ENCODE measurements at places on chromosomes 2 and 18. TPM values are rescaled to one million over a fixed set of nuclear protein-coding genes. Genes with fewer than 3 reads are reported as not detected.

Gene B3GNT2
- 32.2 TPM for total RNA-seq

Gene STPG4
- total RNA-seq = not detected

Gene ADRA2B
- 6.3 TPM for total RNA-seq

Gene TMEM214
- total RNA-seq = 57.1 TPM

GRCh38 chr2:72999729-73000725 lies 71.5 kb downstream of the SFXN5 start:
- no peak for DNase-seq

DNA sequence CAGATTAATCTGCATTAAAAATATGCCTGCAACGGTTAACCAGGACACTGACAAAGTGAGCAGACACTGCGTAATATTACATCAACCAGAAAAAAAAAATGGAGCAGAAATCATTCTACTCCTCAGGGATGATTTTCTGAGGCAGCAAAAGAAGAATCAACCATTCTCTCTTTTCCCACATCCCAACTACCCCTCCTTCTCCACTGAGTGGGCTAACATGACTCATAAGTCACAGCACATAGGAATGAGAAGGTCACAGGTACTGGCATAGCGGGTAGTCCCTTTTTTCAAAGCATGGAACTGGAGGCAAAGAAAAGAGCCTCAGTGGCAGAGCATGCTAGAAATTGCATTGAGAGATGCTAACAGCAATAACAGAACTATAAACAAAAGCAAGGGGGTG lies 54.3 kb upstream of the TSPYL6 start:
- DNase-seq = no peak

DNA sequence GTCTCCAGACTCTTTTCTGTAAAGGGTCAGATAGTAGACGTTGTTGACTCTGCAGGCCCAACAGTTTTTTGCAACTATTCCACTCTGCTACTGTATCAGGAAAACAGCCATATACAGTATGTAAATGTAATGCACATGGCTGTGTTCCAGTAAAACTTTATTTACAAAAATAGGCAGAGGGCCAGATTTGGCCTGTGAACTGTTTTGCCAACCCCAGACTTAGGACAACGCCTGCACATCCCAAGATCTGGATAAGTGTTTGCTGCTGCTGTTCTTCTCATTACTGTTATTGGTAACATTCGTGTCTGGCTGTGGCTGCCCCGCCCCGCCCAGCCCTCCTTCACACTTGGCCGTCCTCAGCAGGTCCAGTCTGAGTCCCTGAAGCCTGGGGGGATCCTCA lies 94.6 kb upstream of the MCFD2 start:
- DNase-seq = no peak

DNA sequence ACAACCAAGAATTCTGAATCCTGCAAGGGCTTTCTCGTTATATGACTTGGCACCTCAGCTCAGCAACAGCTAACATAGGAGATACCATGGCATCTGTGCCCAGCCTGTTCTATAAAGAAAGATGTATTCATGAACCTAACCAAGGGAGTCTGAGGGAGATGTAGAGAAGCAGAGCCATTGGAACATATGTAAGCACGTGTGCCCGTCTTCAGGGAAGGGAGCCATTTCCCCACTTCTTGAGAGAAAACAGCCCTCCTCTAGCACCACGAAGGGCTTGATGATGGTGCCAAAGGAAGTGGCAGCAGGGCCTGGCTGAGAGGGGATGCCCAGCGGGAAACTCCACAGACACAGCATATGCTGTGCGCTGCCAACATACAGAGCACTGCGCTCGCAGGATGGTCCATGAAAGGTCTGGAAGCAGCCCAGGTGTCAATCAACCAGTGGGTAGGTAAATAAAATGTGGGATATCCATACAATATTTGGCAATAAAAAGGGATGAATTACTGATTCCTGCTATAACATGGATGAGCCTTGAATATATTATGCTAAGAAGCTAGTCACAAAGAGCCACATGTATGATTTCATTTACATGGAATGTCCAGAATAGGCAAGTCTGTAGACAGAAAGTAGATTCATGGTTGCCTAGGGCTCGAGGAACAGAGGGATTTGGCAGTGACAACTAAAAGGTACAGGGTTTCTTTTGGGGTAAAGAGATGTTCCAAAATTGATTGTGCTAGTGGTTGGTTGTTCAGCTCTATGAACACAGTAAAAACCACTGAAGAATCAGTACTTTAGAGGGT lies 16.1 kb downstream of the TMEM247 start:
- no peak for DNase-seq

DNA sequence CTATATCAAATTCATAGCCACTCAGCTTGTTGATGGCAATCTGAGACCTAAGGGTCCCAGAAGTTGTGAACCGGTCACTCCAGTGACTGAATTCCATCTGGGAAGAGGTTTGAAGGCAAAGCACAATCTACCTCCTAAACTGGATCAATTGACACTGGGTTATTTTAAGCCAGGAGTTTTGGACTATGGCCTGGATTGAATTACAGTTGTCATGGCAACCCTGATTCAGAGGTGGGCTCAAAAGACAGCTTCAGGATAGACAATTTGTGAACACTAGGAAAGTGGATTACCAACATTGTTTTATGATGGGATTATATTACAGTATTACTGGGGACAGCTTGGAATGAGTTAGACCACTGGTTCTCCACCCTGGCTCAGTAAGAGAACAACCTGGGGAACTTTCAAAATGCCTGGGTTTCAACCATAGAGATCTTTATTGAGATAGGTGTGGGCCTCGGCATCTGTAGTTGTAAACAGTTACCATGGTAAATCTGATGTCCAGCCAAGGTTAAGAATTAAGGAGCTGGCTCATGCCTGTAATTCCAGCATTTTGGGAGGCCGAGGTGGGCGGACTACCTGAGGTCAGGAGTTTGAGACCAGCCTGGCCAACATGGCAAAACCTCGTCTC lies 58.8 kb downstream of the MFSD6 start:
- DNase-seq = no peak

Measured in WTC11 (cell line).